ENCODE measurements at places on chromosomes 1 and 21. TPM values are rescaled to one million over a fixed set of nuclear protein-coding genes. Genes with fewer than 3 reads are reported as not detected.

GRCh38 chr1:25990251-25990650, 7.6 kb downstream of the PAFAH2 start:
- H3K27me3 ChIP-seq: no peaks in the 10 kb centered on the region
- no peaks in the 10 kb centered on the region for H3K4me1 ChIP-seq
- H3K27ac ChIP-seq: peak overlapping the region; percentile 21
- H3K4me3 ChIP-seq: no peak overlapping the region

The TCP10L gene
- 1.9 TPM for total RNA-seq

- H3K4me1 ChIP-seq: no peaks in the 10 kb centered on the region
- H3K36me3 ChIP-seq: no peaks in the 10 kb centered on the region
- DNase-seq: no peak
- H3K27me3 ChIP-seq: no peaks in the 10 kb centered on the region
Measured at GRCh38 chr21:29540289-29540688, 241.6 kb downstream of the BACH1 start.

- no peak for DNase-seq
- H3K4me3 ChIP-seq: no peak overlapping the region
- H3K4me1 ChIP-seq: no peaks in the 10 kb centered on the region
- H3K27ac ChIP-seq: no peak overlapping the region
- H3K27me3 ChIP-seq: no peaks in the 10 kb centered on the region
- H3K36me3 ChIP-seq: no peaks in the 10 kb centered on the region
Measured at GRCh38 chr1:66779475-66780078, 21.5 kb downstream of the INSL5 start.

- DNase-seq: no peak
- H3K4me1 ChIP-seq: no peaks in the 10 kb centered on the region
- no peak overlapping the region for H3K27ac ChIP-seq
- H3K4me3 ChIP-seq: no peak overlapping the region
- H3K36me3 ChIP-seq: no peaks in the 10 kb centered on the region
Measured at GRCh38 chr21:38181096-38181495, 75.7 kb upstream of the KCNJ15 start.

DNA sequence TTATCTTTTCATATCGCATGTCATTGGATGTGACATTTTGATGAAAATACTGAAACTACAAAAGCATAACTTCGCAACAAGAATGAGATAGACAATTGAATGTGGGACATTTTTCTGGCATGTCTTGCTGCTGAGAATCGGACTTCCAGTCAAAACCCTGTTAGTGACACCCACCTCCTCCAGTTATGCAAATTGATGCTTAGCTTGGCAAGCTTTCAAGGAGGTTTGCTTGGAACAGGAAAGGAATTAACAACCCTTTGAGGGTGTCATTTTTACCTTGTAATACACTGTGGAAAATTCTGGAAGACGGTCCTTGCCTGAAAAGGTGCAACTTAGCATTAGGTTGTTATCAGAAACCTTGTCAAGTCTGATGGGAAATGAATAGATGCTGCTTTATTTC, 38.8 kb upstream of the FAM3B start:
- H3K4me3 ChIP-seq: no peak overlapping the region
- H3K4me1 ChIP-seq: no peaks in the 10 kb centered on the region
- no peaks in the 10 kb centered on the region for H3K27me3 ChIP-seq
- no peaks in the 10 kb centered on the region for H3K36me3 ChIP-seq
- no peak overlapping the region for H3K27ac ChIP-seq

DNA sequence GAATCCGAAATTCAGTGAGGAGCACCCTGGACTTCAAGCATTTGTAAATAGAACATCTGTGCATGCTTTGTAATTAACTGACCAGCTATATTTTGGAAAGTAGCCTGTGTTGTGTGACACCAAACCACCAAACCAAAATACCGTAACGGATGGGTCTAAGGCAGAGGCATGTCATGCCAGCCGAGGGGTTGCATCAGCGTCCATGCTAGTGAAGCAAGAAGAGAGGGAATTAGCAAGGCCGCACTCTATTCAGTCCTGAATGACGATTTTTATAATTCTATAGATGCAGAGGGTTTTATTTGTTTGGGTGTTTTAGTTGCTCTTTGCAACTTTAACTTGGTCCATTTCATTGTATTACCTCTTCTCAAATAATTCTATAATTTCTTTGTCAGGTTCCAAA, 116.8 kb upstream of the SMYD2 start:
- H3K27me3 ChIP-seq: no peaks in the 10 kb centered on the region
- H3K4me3 ChIP-seq: no peak overlapping the region
- H3K4me1 ChIP-seq: no peaks in the 10 kb centered on the region
- no peak overlapping the region for H3K27ac ChIP-seq

GRCh38 chr1:51193564-51193963, 42.5 kb upstream of the RNF11 start:
- DNase-seq: no peak
- H3K27me3 ChIP-seq: no peaks in the 10 kb centered on the region
- H3K4me1 ChIP-seq: no peaks in the 10 kb centered on the region

DNA sequence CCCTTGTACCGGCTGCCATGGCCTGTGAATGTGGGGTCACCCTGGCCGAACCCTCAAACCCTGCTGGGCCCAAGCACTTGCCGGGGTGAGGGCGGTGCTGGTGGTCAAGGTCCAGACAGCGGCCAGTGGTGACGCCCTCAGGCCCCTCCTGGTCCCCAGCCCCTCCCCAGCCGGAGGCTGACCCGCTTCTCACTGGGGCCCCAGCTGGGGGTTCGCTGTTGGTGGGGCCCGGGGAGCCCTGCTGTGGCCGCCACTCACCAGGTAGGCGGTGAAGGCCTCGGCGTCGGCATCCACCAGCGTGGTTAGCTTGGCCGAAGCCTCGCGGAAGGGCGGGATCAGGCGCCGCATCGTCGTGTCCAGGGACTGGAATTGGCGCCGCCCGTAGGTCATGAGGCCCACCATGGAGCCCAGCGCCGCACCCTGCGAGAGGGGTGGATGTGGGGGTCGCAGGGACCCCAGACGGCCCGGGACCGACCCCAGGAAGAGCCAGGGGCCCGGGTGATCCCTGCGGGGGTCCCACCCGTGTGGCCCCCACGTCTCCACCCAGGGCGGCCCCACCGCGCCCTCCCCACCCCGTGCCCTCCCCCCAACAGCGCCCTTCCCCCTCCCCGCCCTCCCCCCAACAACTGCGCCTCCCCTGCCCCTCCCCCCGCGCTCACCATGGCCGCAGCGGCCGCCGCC, 10.1 kb downstream of the FTCD start:
- H3K27ac ChIP-seq: no peak overlapping the region
- no peaks in the 10 kb centered on the region for H3K27me3 ChIP-seq
- H3K4me3 ChIP-seq: no peak overlapping the region
- no peaks in the 10 kb centered on the region for H3K36me3 ChIP-seq
- no peaks in the 10 kb centered on the region for H3K4me1 ChIP-seq
- DNase-seq: peak; percentile 21

DNA sequence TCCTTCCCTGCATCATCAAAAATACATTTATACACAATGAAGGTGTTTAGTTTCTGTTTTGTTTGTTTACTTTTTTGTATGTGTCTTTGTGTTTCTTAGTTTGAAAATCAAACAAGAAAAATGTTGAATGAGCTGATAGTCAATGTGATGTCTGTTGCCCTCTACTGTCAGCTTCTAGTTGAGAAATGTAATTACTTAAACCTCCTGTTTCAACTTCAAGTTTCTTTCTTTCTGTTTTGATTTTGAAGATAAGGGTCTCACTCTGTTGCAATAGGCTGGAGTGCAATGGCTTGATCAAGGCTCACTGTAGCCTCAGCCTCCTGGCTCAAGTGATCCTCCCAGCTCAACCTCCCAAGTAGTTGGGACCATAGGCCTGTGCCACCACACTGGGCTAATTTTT, 37.5 kb downstream of the SPTA1 start:
- H3K27me3 ChIP-seq: no peaks in the 10 kb centered on the region
- H3K4me3 ChIP-seq: no peak overlapping the region
- DNase-seq: no peak
- no peaks in the 10 kb centered on the region for H3K36me3 ChIP-seq
- H3K27ac ChIP-seq: no peak overlapping the region

GRCh38 chr1:153357076-153357852, 390 bp upstream of the S100A9 start:
- DNase-seq: peak; percentile 24
- no peaks in the 10 kb centered on the region for H3K36me3 ChIP-seq
- no peak overlapping the region for H3K27ac ChIP-seq
- H3K4me1 ChIP-seq: no peaks in the 10 kb centered on the region

All from uterus (tissue), 4 donors.